ENCODE measurements at places on chromosomes 5 and 9.

DNA sequence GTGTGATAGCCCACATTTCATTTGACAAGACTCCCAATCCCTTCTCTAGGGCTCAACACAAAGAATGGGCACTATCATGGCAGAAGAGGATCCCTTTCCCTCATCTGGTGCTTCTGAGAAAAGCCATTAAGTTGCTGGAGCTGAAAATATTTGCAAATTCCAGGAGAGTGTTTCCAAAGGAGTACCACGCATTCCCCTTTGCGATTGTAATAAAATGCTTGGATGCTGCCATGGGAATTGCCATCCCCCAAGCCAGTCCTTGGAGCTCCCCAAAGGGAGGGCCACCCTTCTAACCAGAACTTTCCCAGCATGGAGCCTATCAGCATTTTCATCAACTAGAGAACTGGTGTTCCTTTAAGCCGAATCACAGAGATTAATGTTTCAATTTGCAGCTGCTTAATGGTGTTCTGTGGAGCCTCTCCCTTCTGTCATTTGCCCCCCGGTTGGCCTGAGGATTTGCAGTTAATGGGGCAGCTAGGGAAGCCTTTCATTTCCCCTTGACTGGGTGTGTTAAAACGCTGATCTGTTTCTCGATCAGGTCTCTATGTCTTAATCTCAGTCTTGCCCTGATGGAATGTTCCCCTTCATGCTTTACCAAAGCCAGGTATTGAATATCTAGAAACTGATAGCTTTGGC, 133.0 kb downstream of the ENC1 start:
- no peak for DNase-seq

DNA sequence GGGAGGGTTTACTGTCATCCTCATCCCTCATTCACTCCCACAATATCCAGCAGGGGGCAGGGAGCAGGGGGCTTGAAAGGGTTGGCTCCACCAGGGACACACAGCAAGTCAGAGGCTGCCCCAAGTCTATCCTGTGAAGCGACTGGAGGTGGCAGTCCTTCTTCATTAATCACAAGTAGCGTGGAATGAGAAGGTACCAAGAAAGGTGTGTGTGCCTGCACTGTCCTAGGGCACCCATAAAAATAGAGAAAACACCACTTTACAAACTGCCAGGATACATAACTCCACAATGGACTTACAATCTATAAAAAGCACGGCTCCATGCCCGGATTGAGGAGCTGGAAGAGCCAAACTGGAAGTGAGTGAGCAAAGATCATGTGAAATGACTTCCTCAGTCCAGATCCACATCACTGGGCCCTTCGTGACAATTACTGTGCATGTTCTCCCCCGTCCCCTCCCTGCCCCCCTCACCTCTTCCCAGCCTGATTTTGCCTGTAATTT, 183.9 kb downstream of the SLIT3 start:
- DNase-seq: peak; percentile 75

GRCh38 chr5:53368516-53368915, 111.9 kb upstream of the FST start:
- DNase-seq: no peak

DNA sequence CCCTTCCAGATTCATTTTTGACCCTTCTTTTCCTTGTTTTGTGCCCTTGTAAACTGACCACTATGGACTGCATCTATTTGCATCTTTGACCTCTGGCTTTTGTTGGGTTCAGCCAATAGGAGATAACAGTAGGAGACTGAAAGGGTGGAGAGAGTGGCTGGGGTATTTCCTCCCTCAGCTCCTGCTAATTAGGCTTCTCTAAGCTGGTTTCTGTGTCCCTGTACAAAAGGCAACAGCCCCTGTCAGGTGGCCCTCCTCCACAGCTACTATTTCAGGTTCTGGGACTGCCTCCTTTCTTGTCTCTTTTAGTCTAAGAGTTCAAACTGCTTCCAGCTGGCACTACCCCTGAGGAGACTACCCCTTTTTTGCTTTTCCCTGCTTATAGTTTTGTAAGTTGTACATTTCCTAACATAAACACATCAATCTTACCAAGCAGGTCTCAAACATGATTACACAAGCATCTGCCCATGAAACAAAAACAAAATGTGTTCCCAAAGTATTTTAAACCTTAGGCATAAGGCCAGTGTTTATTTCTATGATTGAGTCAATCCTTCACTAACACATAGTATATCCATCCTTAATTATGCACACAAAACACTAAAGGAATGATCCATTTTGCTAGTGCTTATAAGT, 262.0 kb upstream of the TRPM3 start:
- DNase-seq: no peak

DNA sequence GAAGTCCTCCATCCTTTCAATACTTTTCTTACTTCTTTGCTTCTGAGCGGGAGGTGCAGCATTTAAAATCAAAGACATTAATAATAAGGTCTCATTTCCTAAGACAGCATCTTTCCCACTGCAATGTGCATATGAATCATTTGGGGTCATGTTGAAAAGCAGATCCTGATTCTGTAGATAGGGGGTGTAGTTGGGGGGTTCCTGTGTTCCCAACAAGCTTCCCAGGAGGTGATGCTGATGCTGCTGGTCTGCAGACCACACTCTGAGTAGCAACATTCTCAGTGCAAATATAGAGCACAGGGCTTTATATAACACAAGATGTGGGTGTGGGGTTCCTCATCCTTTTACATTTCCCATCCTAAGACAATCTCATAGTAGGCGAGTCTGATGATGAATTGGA, 126.5 kb upstream of the PALM2AKAP2 start:
- DNase-seq: no peak
